ENCODE measurements at places on chromosomes 4 and X.

GRCh38 chr4:40998675-40999358, 215.5 kb downstream of the APBB2 start:
- no peak for DNase-seq
- no peaks in the 10 kb centered on the region for H3K27me3 ChIP-seq
- no peak overlapping the region for H3K4me3 ChIP-seq

DNA sequence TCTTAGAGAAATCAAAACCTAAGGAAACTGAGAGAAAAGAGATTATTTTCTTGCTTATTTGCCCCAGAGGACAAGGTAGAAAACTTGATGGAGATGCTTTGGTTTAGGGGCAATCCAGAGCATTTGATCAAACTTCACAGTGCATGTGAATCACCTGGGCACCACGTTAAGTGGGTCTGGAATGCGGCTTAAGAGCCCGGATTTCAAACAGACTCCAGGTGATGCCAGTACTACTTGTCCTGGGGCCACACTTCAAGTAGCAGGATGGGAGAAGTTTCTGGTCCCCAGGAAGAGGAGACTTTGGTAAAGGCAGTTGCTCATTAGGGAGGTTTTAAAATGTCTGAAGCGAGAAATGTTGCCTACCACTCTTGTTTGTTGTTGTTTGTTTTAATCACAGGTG, 51.8 kb downstream of the PHOX2B start:
- no peaks in the 10 kb centered on the region for H3K4me1 ChIP-seq
- DNase-seq: no peak
- H3K4me3 ChIP-seq: no peak overlapping the region
- no peak overlapping the region for H3K27ac ChIP-seq
- H3K36me3 ChIP-seq: no peaks in the 10 kb centered on the region

GRCh38 chr4:137626942-137627738, 94.8 kb upstream of the PCDH18 start:
- no peaks in the 10 kb centered on the region for H3K36me3 ChIP-seq
- no peak overlapping the region for H3K27ac ChIP-seq
- no peak overlapping the region for H3K4me3 ChIP-seq
- H3K27me3 ChIP-seq: no peaks in the 10 kb centered on the region

DNA sequence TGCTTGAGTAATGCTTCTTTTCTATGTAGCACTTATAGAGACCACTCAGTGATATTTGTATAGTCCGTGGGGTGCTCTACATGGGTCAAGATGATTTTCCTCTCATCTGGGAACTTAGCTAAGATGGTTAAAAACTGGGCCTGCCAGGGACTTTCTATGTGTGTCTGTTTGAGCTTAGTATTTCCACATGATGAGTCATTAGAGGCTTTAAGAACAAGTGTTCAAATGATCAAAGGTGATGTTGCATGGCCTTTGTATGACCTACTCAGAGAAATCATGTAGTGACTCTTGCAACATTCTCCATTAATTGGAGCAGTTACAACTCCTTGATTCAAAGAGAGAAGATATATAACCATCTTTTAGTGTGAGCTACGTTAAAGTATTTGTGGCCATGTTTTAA, 1480.5 kb upstream of the IGFBP7 start:
- no peak overlapping the region for H3K4me3 ChIP-seq
- DNase-seq: no peak
- no peak overlapping the region for H3K27ac ChIP-seq
- H3K4me1 ChIP-seq: no peaks in the 10 kb centered on the region

DNA sequence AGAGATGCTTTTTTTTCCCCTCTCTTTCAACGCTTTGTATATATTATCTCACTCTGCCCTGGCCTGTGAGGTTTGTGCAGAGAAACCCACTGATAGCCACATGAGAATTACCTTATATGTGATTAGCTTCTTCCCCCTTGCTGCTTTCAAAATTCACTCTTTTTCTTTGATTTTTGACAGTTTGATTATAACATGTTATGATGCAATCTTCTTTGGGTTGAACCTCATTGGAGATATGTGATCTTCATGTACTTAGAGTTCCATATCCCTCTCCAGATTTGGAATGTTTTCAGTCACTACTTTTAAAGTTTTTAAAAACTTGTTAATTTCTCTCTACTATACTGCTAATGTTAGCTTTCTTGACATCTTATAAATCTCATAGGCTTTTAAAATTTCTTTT, 479.5 kb upstream of the AGA start:
- DNase-seq: no peak
- no peak overlapping the region for H3K4me3 ChIP-seq
- H3K36me3 ChIP-seq: no peaks in the 10 kb centered on the region
- H3K4me1 ChIP-seq: no peaks in the 10 kb centered on the region

DNA sequence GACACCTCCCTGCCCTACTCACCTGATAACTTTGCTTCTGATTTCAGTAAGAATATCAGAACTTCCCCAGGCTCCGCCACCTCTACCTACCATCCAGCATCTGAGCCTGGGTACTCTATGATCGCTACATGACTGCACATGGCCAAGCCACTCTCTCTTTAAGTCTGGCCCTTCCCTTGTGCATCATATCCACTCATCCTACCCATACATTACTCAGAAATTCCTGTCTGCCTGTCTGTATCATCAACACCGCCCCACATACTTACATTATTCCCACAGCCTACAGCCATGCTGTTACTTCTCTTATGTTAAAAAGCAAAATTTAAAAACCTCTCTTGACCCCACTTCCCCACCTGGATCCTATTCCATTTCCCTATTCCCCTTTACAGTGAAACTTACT, 84.7 kb downstream of the SCD5 start:
- DNase-seq: no peak
- H3K4me3 ChIP-seq: no peak overlapping the region
- no peaks in the 10 kb centered on the region for H3K27me3 ChIP-seq
- H3K27ac ChIP-seq: no peak overlapping the region

GRCh38 chr4:25075129-25075528, 44.4 kb upstream of the LGI2 start:
- no peak overlapping the region for H3K27ac ChIP-seq
- H3K4me1 ChIP-seq: no peaks in the 10 kb centered on the region
- H3K36me3 ChIP-seq: no peaks in the 10 kb centered on the region

GRCh38 chr4:25889589-25890503, 24.2 kb upstream of the SMIM20 start:
- DNase-seq: no peak
- H3K27me3 ChIP-seq: no peaks in the 10 kb centered on the region
- H3K4me3 ChIP-seq: no peak overlapping the region
- no peaks in the 10 kb centered on the region for H3K36me3 ChIP-seq

DNA sequence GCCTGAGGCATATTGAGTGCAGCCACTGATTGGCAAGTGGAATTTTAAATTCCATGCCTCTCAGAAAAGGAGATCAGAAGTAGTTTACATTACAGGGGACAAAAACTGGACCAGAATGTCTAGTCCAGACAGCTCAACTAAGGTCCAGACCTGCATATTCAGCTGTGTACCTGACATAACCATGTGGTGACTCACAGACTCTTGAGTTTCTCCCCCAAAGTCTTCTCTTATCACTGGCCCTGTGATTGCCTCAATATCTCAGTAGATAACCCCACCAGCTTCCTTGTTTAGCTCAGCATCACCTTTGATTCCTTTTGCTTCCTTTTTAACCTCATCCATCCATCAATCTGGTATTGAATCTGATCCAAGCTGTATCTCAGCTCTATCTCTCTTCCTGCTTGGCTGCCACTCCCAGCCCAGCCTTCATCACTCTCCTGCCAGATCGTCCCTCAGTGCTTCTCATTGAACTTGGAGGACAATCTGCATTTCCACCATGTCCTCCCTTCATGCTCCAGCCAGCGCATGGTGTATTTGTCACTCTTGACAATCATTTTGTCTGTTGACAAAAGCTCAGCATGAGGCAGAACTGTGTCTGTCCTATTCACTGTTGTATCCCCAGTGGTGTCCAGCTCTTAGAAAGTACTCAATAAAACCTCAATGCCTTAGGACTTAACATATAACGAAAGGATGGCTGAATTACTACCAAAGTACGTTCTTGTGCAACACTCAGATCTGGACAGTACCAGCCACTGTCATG, 27.8 kb upstream of the SLC2A9 start:
- H3K4me1 ChIP-seq: no peaks in the 10 kb centered on the region
- DNase-seq: no peak
- no peak overlapping the region for H3K4me3 ChIP-seq

DNA sequence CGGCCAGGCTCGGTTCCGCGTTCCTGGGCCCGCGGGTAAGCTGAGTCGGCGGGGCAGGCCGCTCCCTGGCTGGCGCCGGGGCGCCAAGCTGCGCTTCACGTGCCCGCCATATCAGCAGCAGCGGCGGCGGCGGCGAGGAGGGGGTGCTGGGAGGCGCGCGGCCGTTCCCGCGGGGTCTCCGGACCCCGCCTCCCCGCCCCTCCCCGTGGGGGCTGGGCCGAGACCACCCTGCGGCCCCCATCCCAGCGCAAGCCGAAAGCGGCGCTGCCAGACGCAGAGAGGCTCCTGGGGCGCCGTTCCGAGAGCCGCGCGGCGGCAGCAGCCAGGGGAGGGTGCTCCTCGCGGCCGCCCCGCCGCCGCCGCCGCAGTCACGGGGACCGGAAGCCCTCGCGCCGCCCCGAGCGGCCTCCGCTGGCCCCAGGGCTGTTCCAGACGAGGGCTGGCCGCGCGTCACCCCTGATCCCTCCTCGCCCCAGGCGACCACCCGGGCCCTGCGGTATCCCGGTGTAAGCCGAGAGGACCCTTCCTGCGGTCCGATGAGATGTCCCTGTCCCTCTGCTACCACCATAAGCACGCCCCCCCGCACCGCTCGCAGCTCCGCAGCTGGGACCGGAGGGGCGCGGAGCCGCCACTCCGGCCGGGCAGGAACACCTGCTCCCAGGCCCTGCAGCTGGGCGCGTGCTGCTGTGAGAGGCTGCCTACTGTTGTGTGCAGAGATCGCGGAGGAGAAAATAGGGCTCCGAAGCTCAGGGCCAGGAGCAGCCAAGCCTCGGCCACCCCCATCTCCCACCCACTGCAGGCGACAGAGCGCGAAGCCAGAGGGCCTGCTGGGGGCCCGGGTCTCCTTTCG, 7.5 kb upstream of the BCOR start:
- peaks cover 26% of the 10 kb centered on the region for H3K4me1 ChIP-seq
- peaks cover 4% of the 10 kb centered on the region for H3K27me3 ChIP-seq
- DNase-seq: no peak
- no peaks in the 10 kb centered on the region for H3K36me3 ChIP-seq
- peak overlapping the region; percentile 57 for H3K27ac ChIP-seq
- H3K4me3 ChIP-seq: peak overlapping the region; percentile 56

GRCh38 chrX:46750889-46751288, 8.0 kb downstream of the SLC9A7 start:
- no peak overlapping the region for H3K4me3 ChIP-seq
- H3K27ac ChIP-seq: no peak overlapping the region
- H3K4me1 ChIP-seq: no peaks in the 10 kb centered on the region
- no peaks in the 10 kb centered on the region for H3K27me3 ChIP-seq

- DNase-seq: no peak
- H3K4me1 ChIP-seq: no peaks in the 10 kb centered on the region
- H3K27me3 ChIP-seq: no peaks in the 10 kb centered on the region
- H3K4me3 ChIP-seq: no peak overlapping the region
Measured at GRCh38 chr4:62006108-62006507, 806.0 kb downstream of the ADGRL3 start.

DNA sequence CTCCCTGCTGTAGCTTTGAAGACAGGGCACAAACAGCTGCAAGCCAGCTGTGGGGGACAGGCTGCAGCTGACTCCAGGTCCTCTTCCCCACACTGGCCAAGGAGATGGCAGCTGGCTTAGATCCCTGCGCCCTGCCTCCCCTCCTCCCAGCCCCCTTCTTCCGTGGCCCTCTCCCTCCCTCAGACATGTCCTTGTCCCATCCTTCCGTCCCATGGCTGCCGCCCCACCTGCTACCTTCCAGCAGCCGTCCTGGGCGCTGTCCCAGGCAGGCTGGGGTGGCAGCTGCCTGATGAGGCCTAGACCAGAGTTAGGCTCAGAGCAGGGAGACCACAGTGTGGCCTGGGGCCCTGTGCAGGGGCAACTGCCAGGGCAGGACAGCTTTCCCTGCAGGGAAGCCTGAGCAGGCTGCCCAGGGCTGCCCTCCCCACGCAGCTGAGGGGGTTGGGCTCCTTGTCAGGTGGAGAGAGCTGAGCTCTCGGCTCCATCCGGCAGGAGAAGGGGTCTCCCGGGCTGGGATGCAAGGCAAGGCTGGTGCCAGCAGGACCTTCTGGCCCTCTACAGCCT, 3.3 kb upstream of the BGN start:
- H3K27me3 ChIP-seq: no peaks in the 10 kb centered on the region
- H3K27ac ChIP-seq: no peak overlapping the region
- H3K4me1 ChIP-seq: no peaks in the 10 kb centered on the region
- no peak for DNase-seq
- H3K4me3 ChIP-seq: no peak overlapping the region

GRCh38 chr4:101693842-101694398, 96.6 kb upstream of the BANK1 start:
- no peaks in the 10 kb centered on the region for H3K4me1 ChIP-seq
- no peak for DNase-seq
- no peaks in the 10 kb centered on the region for H3K27me3 ChIP-seq
- no peaks in the 10 kb centered on the region for H3K36me3 ChIP-seq
- H3K4me3 ChIP-seq: no peak overlapping the region
- no peak overlapping the region for H3K27ac ChIP-seq

DNA sequence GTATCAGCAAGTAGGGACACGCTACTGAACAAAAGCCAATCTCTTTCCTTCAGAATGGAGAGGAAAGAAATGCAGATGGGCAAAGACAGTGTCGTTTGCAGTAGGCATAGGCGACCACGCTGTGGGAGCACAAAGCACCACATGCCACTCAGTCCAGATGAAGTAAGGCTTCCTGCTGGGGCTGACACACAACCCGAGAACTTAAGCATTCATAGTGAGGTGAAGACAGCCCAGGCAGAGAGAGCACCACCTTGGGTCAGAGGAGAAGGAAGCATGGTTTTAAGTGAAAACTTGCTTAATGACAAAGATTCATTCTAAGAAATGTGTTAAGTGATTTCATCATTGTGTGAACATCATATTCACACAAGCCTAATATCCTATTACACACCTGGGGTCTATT, 238.8 kb downstream of the MGST2 start:
- H3K27ac ChIP-seq: no peak overlapping the region
- H3K4me1 ChIP-seq: no peaks in the 10 kb centered on the region
- no peaks in the 10 kb centered on the region for H3K36me3 ChIP-seq
- no peaks in the 10 kb centered on the region for H3K27me3 ChIP-seq
- no peak for DNase-seq

DNA sequence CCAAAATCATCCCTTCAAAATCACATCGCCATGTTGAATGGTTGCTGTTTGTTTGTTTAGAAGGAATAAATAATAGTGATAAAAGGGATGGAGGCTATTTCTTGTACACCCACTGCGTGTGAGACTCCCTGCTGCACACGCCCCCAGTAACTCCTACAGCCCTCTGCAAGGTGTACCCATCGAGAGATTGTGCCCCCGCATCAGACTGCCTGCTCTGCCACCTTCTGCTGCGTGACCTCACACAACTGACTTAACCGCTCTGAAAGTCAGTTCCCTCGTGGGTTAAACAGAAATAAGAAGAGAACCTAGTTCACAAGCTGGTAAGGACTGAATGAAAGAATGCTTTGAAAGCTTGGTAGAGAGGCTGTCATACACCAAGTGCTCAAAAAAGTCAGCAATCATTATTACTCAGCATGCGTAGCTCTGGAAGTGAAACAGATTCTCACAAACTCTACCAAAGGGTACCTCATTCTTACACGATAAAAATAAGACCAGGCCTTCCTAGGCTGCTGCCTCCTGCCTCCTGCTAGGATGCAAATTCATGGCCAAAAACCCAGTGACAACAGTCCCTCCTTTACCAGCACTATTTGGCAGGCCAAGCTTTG, 147.1 kb downstream of the CPEB2 start:
- no peaks in the 10 kb centered on the region for H3K36me3 ChIP-seq
- no peak overlapping the region for H3K4me3 ChIP-seq
- H3K4me1 ChIP-seq: no peaks in the 10 kb centered on the region
- H3K27ac ChIP-seq: no peak overlapping the region

Data from effector memory CD4-positive, alpha-beta T cell (primary cell).